H1 (cell line): ENCODE measurements at places on chromosomes 1 and 21. TPM values are rescaled to one million over a fixed set of nuclear protein-coding genes. Genes with fewer than 3 reads are reported as not detected.

The TEKT2 gene
- total RNA-seq: 1.3 and 1.6 TPM in 2 replicates

The PDC gene
- total RNA-seq: not detected in 2 replicates

The GNAT2 gene
- total RNA-seq: not detected in 2 replicates

- no peak for DNase-seq
These were observed 8.5 kb downstream of the CLCA1 start for GRCh38 chr1:86477256-86477655.

- DNase-seq: no peak
These were observed 1453.2 kb downstream of the PLA2G4A start for GRCh38 chr1:188281921-188282320.

DNA sequence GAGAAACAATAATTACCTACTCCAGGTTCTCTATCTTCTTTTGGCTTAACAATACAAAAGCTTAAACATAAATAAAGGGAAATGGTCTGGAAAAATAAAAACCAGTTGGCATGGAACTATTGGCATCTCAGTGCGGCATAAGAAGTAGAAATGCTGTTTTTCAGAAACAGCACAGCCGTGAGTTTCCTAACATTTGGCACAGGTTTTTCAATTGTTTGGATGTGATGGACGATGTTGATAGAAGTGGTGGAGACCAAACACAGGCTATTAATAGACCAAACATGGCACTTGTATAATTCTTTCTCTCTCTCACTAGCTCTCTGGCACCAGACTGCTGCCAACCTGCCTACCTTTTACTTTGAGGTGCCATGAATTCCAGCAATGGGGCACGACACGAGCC, 36.2 kb downstream of the KCNN3 start:
- no peak for DNase-seq

- DNase-seq: no peak
These were observed 8.5 kb downstream of the CFAP410 start for GRCh38 chr21:44330698-44331097.

DNA sequence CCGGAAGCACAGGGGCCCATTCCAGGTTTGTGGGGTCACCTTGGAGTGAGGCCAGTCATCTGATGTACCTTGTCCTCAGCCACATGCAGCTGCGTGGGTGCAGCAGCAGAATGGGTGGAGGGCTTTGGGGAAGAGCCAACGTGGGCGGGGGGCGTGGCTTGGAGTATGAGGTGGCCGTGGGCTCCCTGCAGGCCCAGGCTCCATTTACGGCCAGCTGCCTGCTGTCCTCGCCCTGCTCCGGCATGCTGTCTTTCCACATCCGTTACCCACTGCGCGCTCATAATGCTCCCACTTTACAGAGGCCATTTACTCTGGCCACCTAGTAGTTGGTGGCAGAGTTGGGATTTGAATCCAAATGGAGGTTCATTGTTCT, 27.8 kb upstream of the TINAGL1 start:
- DNase-seq: no peak

GRCh38 chr21:37855647-37856625, 60.3 kb downstream of the KCNJ6 start:
- DNase-seq: no peak

DNA sequence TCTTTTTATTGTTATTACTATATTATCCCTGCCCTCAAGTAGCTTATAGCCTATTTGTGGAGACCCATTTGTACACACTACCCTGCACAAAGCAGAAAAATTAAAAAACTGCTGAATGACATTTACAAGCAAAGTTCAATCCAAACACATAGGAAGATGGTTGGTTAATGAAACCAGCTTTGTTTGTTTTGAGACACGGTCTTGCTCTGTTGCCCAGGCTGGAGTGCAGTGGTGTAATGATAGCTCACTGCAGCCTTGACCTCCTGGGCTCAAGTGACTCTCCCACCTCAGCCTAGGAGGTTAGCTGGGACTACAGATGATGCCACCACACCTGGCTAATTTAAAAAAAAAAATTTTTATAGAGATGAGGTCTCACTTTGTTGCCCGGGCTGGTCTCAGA, 31.6 kb downstream of the TGFB2 start:
- no peak for DNase-seq

- DNase-seq: no peak
These were observed 178.7 kb downstream of the MRPL39 start for GRCh38 chr21:25428537-25428936.

- no peak for DNase-seq
These were observed 35.6 kb downstream of the GPA33 start for GRCh38 chr1:167054531-167054930.

GRCh38 chr1:53655931-53656746, 82.8 kb downstream of the GLIS1 start:
- DNase-seq: no peak

- no peak for DNase-seq
These were observed 9.0 kb downstream of the IGSF9 start for GRCh38 chr1:159936273-159936904.

DNA sequence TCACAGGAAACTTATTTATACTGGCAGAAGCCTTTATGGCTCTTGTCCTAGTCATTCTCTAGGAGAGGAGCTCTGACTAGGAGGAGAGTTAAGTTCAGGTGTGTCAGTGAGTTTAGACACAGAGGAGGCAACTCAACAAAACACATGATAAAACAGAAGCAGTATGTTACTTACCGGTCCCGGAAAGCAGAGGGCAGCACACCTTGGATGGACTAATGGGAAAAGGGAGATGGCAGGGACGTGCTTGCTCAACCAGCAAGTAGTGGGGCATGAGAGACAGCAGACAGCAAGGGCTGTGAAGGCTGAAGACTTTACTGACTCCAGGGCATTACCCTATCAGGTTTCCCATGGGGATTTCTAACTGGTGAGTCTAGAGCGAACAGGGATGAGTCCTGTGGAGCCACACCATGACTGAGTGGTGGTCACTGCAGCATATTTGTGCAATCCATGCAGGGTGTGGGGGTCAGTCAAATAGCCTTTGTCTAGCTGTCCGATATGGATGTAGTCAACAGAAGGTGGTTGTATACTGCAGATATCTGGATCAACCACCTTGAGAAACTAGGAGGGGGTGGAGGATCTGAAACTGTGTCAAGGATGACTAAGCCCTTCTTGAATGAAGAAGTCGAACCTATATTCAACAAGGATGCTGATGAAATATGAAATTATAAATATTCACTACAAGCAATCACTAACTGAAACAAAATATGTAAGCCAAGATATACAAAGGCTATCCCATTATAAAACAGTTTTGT, 596.3 kb upstream of the CHRM3 start:
- DNase-seq: peak; percentile 13

- DNase-seq: no peak
These were observed 85.5 kb downstream of the VWA5B1 start for GRCh38 chr1:20376171-20376570.

GRCh38 chr21:39005502-39005787, 177.8 kb downstream of the PSMG1 start:
- no peak for DNase-seq
